ENCODE measurements at places on chromosomes 2 and 18.
A peak's percentile ranks its signal among the peaks of the same experiment; 100 is the strongest.

DNA sequence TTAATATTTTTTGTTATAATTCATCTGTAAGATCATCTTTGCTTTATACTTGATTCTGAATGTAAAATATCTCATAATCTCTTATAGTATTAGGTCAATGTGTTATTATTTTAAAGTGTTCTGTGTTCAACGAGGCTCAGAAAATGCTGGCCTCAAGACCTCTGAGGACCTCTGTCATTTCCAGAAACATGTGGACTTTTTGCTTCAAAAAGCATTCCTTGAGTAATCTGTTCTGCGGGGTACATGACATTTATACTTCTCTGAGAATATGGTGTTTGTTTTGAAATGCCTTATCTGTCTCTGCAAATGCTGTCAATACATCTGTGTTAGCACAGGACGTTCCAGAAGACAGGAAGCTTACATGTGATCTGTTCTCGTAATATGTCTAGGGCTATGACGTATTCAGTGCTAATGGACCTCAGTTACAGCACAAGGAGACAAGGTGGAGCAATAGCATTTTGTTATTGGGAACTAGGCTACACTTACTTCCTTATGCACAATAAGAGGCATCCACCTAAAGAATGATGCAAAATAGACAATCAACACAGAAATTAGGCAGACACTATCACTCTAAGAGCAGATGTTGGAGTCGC, 37.6 kb upstream of the IL1RL1 start:
- no peak for DNase-seq

- DNase-seq, result no peak
Observed at GRCh38 chr2:28526527-28527132, 30.8 kb downstream of the PLB1 start.

DNA sequence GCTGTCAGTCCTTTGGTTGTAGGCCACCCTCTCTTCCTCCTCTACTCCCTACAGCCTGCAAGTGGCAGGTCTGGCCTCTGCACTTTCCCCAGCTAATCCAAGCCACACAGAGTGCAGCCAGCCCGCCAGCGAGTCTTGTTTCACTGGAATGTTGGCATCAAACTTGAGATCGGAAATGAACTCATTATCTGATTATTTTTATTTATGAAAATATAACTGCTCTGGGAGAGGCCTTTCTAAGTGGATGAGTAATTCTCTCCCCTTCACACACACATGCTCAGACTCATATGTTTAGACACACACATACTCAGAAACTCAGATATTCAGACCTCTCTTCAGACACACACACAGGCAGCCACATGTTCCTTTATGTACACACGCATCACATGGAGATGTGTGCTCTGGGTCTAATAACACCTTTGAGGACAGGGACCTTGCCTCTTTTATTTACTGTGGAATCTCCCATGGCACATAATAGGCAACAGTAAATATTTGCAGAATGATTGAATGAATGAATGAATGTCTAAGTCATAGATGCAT, 151.3 kb downstream of the ZFP36L2 start:
- DNase-seq, result peak; percentile 60

GRCh38 chr2:4047961-4048891, 344.9 kb downstream of the DCDC2C start:
- DNase-seq, result no peak

- no peak for DNase-seq
Observed at GRCh38 chr2:42171396-42171980, 2.3 kb downstream of the EML4 start.

- DNase-seq, result no peak
Observed at GRCh38 chr2:201759567-201759966, 21.2 kb downstream of the ALS2 start.

GRCh38 chr2:39837856-39838453, 58.9 kb upstream of the THUMPD2 start:
- no peak for DNase-seq

- DNase-seq, result peak; percentile 43
Observed at GRCh38 chr2:156466739-156467405, 30.7 kb downstream of the GPD2 start.

DNA sequence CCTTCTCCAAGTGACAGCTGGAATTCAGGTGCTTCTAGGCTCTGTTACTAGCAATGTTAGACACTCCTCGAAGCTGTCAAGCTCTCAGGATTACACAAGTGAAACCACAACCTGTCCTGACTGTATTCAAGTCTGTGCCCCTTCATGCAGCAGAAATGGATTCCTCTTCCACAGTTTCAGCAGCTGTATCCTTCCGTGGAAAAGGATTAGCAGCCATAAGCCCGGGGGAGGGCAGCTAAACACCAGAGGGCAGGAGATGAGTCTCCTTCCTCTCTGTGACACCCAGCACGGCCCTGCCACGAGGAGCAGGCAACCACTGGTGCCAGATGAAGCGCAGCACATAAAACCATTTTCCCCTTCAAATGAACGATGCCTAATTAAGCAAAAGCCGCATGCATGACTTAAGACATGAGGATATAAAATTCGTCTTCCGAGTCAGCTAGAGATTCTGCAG, 1.2 kb downstream of the ST3GAL5 start:
- DNase-seq, result peak; percentile 62

GRCh38 chr2:159497256-159497655, 119.1 kb downstream of the BAZ2B start:
- DNase-seq, result no peak

DNA sequence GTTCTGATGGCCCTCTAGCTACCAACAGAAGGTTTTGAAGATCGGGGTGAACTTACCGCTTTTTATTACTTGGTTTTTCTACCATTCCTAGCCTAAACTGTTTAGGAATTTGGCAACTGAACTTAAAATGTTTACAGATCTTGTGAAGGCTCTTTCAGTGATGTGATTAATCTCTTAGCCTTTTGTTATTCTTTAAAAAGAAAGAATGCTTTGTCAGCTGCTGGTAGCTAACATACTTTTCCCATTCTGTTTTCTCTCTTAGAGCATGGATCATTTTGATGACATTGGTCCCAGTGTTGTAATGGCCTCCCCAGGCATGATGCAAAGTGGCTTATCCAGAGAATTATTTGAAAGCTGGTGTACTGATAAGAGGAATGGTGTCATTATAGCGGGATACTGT, 18.1 kb downstream of the CPSF3 start:
- no peak for DNase-seq

- no peak for DNase-seq
Observed at GRCh38 chr2:30503007-30503694, 56.1 kb downstream of the LCLAT1 start.

- no peak for DNase-seq
Observed at GRCh38 chr2:28581312-28581711, 85.5 kb downstream of the PLB1 start.

DNA sequence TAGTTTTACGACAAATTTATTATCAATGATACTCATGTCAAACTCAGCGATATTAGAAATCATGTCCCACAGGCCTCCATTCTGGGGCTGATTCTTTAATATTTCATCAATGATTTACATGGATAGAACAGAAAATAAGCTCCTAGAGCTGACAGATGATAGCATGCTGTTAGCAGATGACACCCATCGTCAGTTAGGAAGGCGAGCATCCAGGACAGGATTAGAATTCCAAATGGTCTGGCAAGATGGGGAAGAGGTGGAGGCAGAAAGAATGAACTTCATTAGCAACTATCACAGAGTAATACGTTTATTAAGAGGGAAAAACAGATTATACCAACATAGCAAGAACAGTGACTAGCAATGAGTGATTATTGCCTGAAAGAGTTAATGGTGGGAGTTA, 46.2 kb upstream of the ACVR1 start:
- no peak for DNase-seq

- DNase-seq, result no peak
Observed at GRCh38 chr2:135245071-135245470, 193.0 kb downstream of the RAB3GAP1 start.

DNA sequence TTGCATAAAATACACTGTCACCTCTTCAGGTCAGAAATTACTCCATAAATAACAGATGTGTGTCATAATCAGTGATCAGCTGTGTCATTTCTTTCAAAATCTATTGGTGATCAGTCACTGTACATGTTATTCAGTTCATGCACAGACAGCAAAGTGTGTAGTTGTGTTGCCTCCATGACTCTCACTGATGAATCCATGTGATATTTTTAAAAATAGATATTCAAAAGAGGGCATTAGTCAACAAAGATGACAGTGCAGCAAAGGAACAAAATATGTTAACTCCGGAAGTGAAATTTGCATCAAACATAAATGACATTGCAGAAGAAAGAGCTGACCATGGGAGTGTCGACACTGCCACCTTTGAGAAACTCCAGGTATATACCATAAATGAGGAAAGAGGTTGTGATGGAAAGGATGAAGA, 17.1 kb upstream of the MCM6 start:
- no peak for DNase-seq

DNA sequence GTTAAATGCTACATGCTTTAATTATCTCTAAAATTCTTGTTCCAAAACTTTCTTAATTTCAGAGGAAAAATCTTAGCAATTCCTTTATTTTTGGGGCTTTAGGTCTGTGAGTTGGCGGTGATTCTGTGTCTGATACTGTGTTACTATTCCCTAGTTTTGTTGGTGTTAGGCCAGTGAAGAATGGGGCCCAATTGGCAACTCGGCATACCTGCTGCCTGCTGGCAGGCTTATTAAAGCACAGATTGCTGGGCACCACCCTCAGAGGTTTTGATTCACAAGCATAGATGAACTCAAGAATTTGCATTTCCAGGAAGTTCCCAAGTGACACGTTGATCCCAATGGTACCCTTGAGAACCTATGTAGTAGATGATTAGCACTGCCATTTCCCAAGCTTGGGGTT, 101.6 kb downstream of the OSBPL6 start:
- no peak for DNase-seq

GRCh38 chr2:196464311-196464710, 175.2 kb upstream of the CCDC150 start:
- no peak for DNase-seq

- DNase-seq, result no peak
Observed at GRCh38 chr2:190771726-190772125, 108.9 kb upstream of the GLS start.

GRCh38 chr2:151902829-151903228, 74.6 kb upstream of the ARL5A start:
- no peak for DNase-seq

- DNase-seq, result no peak
Observed at GRCh38 chr18:56139792-56140254, 498.6 kb downstream of the TXNL1 start.

- no peak for DNase-seq
Observed at GRCh38 chr2:15364561-15364960, 196.6 kb downstream of the NBAS start.

GRCh38 chr18:76405681-76406356, 89.2 kb downstream of the ZNF516 start:
- peak; percentile 66 for DNase-seq

DNA sequence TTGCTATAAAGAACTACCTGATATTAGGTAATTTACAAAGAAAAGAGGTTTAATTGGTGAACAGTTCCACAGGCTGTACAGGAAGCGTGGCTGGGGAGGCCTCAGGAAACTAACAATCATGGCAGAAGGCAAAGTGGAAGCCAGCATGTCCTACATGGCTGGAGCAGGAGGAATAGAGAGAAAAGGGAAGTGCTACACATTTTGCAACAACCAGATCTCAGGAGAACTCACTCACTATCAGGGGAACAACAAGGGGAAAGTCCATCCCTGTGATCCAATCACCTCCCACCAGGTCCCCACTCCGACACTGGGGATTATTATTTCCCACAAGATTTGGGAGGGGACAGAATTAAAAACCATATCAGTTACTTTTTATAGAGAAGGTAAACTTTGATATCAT, 273.5 kb upstream of the MMADHC start:
- DNase-seq, result no peak

GRCh38 chr2:184322615-184323014, 275.7 kb upstream of the ZNF804A start:
- DNase-seq, result no peak

DNA sequence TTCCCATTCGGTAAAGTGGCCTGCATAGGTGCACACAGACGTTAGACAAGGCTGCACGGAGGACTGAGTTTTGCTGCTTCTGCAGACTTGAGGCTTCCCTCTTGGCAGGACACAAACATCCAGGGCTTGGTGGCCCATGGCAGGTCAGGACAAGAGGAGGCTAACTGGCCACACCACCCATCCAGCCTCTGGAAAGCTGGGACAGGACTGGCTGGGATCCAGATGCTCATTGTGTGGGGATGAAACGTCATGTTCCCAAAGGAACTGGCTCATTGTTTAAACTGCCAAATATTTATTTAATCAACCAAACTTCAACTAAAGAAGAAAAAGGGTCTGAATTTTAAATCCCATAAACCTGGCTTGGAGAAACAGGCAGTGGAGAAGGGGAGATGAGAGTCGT, 239.1 kb upstream of the EPAS1 start:
- no peak for DNase-seq

DNA sequence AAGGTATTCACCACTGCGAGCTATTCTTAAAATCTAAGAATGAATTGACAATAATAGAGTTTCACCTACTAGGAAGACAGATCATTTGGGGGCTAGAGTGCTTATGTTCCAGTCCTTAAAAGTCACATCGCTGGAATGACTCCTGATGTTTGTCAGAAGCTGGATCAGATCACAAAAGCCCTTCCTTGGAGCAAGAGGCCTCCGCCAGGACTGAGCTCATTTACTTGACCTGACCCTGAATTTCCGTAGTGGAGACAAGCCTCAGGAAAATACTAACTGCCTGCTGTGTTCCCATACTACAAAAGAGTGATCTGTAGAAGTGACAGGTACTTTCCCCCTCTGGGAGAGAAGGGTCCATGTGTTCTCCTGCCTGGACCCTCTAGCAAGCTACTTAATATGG, 483.9 kb downstream of the DPP10 start:
- DNase-seq, result no peak

- DNase-seq, result no peak
Observed at GRCh38 chr2:5077479-5078089, 614.6 kb upstream of the SOX11 start.

GRCh38 chr18:22606563-22607283, 189.0 kb upstream of the CTAGE1 start:
- DNase-seq, result no peak

GRCh38 chr2:46079985-46080560, 217.1 kb upstream of the EPAS1 start:
- DNase-seq, result no peak

DNA sequence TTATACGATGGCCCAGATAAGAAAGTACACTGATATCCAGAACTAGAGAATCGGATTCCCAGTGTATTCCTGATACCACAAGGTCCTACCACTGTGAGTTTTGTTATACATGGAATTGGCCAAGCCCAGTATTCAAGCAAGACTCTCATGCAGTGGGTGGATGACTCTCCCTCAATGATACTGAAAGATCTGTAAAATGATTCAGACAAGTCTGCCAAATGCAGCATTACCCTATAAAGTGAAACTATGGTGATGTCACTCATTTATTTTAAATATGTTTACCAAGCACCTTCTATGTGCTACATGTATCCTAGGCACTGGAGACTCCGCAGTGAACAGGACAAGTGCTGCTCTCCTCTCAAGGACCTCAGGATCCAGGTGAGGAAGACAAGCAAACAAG, 22.6 kb downstream of the MYO5B start:
- DNase-seq, result no peak

GRCh38 chr18:48827291-48828193, 123.2 kb downstream of the SMAD7 start:
- peak; percentile 9 for DNase-seq

GRCh38 chr2:106997204-106997603, 111.2 kb upstream of the ST6GAL2 start:
- DNase-seq, result no peak

Data from left colon (tissue), 2 donors.